Activated CD4-positive, alpha-beta T cell treated with anti-CD3 and anti-CD28 coated beads, Interleukin-2, amount 10 ng/mL, durations not matched to agents 7 days and 5 days (primary cell): ENCODE measurements at places on chromosomes 11 and 22.

DNA sequence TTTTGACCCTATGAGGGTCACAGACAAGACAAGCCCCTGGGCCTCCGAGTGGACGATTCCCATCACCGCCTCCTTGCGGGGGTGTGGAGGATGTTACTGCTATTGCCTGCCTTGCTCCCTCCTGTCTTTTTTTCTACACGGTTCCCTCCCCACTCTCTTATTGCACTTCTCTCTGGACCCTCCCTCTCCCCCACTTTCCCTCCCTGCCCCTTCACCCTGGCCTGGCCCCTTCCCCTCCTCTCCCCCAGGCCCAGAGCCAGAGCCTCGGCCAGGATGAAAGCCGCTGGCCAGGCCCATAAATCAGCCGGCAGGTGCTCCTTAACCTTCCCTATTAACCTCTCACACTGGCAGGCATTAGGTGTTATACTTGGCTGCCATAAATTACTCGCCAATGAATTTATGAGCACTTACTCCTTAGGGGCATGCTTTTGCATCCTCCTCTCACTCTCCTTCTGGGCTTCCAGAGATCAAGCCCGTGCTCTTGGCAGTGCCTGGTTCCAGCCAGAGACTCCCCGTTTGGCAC lies 18.3 kb upstream of the ALX4 start:
- no peak for DNase-seq

- DNase-seq: no peak
These were observed 18.4 kb upstream of the RPS3 start for GRCh38 chr11:75380716-75381420.

DNA sequence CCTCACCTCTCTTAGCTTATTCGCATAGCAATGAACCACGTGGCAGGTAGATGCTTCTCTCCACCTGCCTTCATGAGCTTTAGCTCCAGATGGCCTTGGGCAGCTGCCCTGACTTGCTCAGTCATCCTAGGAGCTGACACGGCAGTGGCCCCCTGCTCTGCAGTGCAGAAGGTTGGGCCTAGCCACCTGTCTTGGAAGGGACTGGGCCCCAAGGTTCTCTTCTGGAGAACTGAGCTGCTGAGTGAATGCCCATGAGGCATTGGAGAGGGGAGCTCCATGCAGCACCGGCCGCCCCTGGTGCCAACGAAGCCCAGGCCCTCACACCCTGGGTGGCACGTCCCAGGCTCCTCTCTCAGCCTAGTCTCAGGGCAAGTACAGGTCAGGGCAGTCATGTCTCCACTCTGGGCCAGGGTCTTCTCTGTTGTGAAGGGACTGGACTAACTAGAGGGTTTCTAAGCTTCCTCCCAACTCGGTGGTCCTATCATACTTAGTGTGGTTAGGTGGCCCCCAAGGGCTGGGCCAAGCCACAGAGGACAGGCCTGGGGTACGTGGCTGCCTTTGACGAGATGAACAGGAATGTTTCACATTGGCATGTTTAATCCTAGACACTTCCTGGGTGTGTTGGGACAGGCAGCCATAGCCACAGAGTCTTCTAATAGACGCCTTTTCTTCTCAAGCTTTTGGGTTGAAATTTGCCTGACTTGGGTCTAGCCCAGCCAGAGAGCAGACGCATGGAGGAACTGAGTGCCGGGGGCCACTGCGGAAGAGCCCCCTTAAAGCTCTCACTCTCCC lies 47.9 kb downstream of the ALX4 start:
- DNase-seq: no peak

- DNase-seq: no peak
These were observed 209.4 kb upstream of the NCAM1 start for GRCh38 chr11:112751772-112752171.

GRCh38 chr22:44730022-44730393 lies 22.4 kb upstream of the ARHGAP8 start:
- DNase-seq: no peak

DNA sequence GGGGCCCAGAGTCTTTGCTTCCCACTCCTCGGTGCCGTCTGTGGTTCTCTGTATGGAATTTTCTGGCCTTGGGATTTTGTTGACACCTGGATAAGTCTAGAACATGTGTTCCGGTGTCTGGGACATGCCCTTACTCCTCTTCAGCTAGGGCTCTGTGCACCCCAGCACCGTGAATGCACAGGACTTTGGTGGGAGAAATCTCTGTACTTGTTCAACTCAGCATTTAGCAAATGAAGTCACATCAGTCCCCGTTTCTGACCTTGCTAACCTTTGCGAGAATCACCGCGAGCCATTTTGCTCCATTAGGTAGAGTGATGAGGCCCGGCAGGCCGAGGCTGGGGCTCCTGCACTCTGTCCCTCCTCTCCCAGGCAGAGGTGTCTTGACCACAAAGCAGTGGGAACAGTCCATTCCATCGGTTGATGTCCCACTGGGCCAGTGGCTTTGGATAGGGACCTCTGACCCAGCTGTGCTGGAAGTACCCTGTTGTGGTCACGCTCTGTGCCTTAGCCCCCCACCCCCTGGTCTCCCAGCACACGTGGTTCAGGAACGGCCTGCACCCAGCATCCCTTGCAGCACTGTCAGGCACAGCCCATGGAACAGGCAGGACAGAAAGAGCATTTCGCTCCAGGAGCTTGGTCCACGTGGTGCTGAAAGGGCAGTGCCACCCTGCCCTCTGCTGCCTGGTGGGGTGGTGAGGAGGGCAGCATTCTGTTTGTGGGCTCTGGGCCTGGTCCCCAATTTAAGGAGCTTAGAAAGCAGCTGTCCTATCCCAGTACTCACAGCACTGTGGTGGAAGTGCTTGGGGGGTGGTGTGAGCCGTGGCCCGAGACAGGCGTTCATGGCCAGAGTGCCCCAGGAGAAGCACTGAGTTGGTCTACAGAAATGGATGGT lies 73.4 kb downstream of the MED15 start:
- no peak for DNase-seq

DNA sequence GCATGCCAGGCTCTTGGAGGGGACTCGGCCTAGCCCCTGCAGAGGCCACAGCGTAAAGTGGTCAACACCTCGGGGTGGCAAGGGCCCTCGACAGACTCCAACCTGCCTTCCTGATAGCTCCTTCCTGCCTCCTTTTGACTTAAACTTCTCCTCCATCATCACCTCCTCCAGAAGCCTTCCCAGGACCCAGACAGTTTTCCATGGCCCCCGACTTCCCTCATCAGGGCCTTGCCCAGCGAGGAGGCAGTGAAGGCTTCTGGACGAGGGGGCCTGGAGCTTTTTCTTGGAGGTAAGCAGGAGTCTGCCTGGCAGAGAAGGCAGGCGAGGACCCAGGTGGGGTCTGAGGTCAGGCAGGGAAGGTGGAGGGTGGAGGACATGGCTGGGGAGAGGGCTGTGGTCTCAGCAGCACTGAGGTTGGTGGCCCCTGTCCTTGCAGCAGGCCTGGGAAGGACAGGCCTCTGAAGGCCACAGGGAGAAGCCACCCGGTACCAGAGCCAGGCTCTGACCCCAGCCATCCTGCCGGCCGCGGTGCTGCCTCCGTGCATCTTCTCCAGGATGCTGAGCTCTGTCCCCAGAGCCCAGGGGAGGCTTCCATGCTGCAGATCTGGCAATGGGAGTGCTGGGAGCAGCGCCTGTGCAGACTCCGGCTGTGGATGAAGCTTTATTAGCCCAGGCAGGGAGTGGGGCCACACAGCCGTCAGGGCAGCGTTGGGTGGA lies 81.4 kb downstream of the WNT7B start:
- no peak for DNase-seq

GRCh38 chr22:36901411-36902142 lies 11.9 kb upstream of the CSF2RB start:
- DNase-seq: peak; percentile 14

GRCh38 chr11:959608-960007 lies 33.9 kb downstream of the AP2A2 start:
- DNase-seq: no peak

- no peak for DNase-seq
These were observed 131.1 kb downstream of the RASSF10 start for GRCh38 chr11:13140028-13140870.

GRCh38 chr22:29146091-29146560 lies 59.6 kb upstream of the EMID1 start:
- DNase-seq: no peak

- DNase-seq: no peak
These were observed 7.8 kb downstream of the EMID1 start for GRCh38 chr22:29213493-29213892.

GRCh38 chr11:57641011-57641807 lies 8.5 kb downstream of the YPEL4 start:
- peak; percentile 45 for DNase-seq

GRCh38 chr11:109033627-109034338 lies 368.9 kb downstream of the DDX10 start:
- DNase-seq: no peak

- no peak for DNase-seq
These were observed 61.2 kb upstream of the BLID start for GRCh38 chr11:122177238-122177637.

- DNase-seq: no peak
These were observed 65.5 kb downstream of the ME3 start for GRCh38 chr11:86606836-86607481.

DNA sequence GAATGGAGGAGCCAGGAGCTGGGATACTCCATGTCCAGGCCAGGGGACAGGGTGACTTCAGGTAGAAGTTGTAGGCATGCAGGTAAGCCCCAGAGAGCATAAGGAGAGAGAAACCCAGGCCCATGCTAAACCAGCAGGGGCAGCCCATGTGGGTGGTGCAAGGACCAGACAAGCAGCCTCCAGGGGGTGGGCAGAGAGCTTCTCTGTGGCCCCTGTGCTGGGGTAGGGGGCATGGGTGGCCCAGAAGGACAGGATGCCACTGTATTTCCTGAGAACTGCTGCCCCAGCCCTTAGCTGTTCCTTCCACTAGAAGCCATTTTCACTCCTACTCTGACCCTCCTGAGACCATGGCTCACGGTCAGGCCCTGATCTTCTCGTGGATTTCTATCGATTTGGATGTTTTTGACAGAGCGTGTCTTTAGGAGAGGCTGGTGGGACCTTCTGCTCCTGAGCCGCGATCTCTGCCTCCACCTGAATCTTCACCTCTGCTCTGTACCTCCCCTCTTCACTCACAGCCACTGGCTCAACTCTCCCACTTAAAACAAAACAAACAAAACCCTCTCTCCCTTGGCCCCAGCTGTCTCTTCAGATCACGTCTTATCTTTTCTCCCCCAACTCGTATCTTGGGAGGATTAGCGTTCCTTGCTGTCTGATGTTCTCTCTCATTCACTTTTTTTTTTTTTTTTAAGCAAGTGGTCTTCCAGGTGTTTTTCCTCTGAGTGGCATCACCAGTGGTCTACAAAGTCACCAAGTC lies 112.2 kb downstream of the NECTIN1 start:
- DNase-seq: no peak

DNA sequence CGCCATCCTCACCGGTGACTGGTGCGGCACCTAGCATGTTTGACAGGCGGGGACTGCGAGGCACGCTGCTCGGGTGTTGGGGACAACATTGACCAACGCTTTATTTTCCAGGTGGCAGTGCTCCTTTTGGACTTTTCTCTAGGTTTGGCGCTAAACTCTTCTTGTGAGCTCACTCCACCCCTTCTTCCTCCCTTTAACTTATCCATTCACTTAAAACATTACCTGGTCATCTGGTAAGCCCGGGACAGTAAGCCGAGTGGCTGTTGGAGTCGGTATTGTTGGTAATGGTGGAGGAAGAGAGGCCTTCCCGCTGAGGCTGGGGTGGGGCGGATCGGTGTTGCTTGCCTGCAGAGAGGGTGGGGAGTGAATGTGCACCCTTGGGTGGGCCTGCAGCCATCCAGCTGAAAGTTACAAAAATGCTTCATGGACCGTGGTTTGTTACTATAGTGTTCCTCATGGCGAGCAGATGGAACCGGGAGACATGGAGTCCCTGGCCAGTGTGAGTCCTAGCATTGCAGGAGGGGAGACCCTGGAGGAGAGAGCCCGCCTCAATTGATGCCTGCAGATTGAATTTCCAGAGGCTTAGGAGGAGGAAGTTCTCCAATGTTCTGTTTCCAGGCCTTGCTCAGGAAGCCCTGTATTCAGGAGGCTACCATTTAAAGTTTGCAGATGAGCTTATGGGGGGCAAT lies 1.1 kb downstream of the NEAT1 start:
- no peak for DNase-seq

DNA sequence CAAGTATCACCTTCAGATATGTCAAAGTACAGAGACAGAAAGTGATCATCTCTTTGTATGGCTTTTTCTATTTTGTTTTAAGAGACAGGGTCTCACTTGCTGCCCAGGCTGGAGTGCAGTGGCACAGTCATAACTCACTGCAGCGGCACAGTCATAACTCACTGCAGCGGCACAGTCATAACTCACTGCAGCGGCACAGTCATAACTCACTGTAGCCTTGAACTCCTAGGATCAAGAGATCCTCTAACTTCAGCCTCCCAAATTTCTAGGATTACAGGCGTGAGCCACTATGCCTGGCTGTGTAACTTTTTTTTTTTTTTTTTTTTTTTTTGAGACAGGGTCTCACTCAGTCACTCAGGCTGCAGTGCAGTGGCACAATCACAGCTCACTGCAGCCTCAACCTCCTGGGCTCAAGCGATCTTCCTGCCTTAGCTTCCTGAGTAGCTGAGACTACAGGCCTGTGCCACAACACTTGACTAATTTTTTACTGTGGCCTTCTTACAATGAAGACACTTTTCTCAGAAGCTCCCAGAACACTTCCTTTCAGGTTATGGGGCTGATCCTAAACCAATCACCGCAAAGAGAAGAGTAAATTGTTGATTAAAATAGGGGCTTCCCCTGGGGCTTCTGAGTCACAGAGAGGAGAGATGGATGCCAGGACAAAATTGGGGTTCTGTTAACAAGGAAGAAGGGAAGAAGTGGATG lies 9.0 kb upstream of the HIKESHI start:
- DNase-seq: peak; percentile 19
